Lung (tissue), 17 donors: ENCODE measurements at places on chromosomes 11 and 22.

DNA sequence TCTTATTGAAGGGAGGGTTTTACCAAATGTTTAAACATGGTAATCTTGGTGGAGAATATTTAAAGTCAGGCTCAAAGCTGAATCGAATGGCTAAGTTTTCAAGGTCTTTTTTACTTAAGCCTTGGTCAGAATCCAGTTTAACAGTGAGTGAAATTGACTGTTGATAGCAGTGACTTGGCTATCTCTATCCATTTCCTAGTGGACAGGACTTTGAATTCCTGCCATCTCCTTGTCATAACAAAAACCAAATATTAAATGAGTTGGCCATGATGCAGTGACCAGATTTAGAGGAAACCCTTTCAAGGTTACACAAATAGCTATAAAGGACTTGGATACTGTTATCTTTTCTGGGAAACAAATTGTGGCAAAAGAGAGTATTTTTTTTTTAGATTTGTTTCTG, 92.0 kb downstream of the JRKL start:
- H3K27ac ChIP-seq: no peak overlapping the region
- H3K27me3 ChIP-seq: no peaks in the 10 kb centered on the region

- DNase-seq: no peak
- H3K4me3 ChIP-seq: no peak overlapping the region
- no peaks in the 10 kb centered on the region for H3K36me3 ChIP-seq
- H3K27me3 ChIP-seq: no peaks in the 10 kb centered on the region
- H3K27ac ChIP-seq: no peak overlapping the region
Measured at GRCh38 chr22:30370641-30371230, 13.9 kb downstream of the CCDC157 start.

DNA sequence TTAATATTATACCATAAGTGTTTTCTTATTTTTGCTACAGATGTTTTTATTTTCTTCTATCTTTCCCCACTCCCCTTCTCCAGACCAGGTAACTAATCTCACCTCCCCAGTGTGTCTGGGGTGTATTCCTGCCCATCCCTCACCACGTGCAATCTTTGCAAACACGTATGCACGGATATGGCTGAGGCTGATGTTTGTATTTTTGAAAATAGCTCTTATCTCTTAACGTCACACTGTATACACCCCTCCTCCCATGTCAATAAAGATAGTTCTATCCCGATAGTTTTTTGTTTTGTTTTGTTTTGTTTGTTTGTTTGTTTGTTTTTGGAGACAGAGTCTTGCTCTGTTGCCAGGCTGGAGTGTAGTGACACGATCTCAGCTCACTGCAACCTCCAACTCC, 127.5 kb downstream of the FBXO7 start:
- no peak overlapping the region for H3K27ac ChIP-seq
- no peaks in the 10 kb centered on the region for H3K36me3 ChIP-seq
- no peak overlapping the region for H3K4me3 ChIP-seq
- no peaks in the 10 kb centered on the region for H3K4me1 ChIP-seq

- peaks cover 6% of the 10 kb centered on the region for H3K36me3 ChIP-seq
- DNase-seq: peak; percentile 69
- H3K27ac ChIP-seq: peak overlapping the region; percentile 88
- no peak overlapping the region for H3K4me3 ChIP-seq
Measured at GRCh38 chr11:128506999-128507611, 80.3 kb downstream of the ETS1 start.

DNA sequence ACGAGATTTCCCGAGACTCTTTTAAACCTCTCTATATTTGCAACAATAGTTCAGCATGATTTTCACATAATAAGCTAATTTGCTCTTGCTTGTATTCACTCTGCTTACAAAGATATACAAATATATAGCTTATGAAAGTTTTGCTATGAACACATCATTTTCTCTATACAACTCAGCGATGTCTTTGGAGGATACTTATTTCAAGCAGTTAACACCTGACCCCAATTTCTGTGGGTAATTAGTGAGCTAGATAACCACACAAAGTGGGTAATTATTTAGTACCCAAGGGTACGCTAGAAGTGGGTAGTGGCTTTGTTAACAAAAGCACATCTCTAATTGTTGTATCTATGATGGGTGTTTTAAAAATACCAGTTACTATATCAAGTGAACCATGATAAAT, 12.3 kb downstream of the BLID start:
- H3K36me3 ChIP-seq: no peaks in the 10 kb centered on the region
- H3K27me3 ChIP-seq: peaks cover 8% of the 10 kb centered on the region
- no peak overlapping the region for H3K27ac ChIP-seq
- DNase-seq: no peak

GRCh38 chr11:46457021-46457420, 65.4 kb upstream of the CHRM4 start:
- H3K27me3 ChIP-seq: no peaks in the 10 kb centered on the region
- no peaks in the 10 kb centered on the region for H3K4me1 ChIP-seq
- H3K4me3 ChIP-seq: no peak overlapping the region
- no peak for DNase-seq
- H3K27ac ChIP-seq: no peak overlapping the region

GRCh38 chr11:62839050-62839945, at the start of gene WDR74:
Gene WDR74, minus strand, starts transcription at chr11:62839590. Its CDS starts 20 bp downstream, at chr11:62839570.
- peaks cover 20% of the 10 kb centered on the region for H3K36me3 ChIP-seq
- H3K27me3 ChIP-seq: no peaks in the 10 kb centered on the region
- peak within 1 kb of the TSS; percentile 82 for H3K4me3 ChIP-seq
- DNase-seq: peak; percentile 98

DNA sequence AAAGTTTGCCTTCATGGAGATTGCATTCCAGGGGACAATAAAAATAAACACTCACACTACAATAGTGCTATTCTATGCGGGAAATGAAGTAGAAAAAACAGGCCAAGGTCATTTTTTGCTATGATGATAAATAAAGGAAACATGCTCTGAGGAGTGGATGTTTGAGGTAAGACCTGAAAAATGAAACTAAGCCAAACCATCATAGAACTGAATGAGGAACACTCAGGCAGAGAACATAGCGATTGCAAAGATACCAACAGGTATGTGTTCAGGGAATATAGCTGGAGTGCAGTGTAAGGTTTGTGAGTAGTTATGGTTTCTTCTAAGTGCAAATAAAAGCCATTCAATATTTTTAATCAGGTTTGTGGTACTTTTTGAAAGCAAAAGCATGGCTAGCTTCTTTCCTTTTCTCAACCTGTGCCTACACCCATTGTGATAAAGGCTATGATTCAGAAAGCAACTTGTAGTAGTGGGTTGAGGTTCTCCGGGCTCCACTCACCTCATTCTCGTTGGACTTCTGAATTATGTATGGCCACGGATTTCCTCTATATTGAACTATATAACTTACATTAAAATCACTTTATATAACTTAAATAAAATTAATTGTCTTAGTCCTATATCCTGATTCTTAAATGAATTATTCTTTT, 278.2 kb upstream of the CHORDC1 start:
- no peaks in the 10 kb centered on the region for H3K36me3 ChIP-seq
- no peaks in the 10 kb centered on the region for H3K27me3 ChIP-seq
- H3K27ac ChIP-seq: no peak overlapping the region

DNA sequence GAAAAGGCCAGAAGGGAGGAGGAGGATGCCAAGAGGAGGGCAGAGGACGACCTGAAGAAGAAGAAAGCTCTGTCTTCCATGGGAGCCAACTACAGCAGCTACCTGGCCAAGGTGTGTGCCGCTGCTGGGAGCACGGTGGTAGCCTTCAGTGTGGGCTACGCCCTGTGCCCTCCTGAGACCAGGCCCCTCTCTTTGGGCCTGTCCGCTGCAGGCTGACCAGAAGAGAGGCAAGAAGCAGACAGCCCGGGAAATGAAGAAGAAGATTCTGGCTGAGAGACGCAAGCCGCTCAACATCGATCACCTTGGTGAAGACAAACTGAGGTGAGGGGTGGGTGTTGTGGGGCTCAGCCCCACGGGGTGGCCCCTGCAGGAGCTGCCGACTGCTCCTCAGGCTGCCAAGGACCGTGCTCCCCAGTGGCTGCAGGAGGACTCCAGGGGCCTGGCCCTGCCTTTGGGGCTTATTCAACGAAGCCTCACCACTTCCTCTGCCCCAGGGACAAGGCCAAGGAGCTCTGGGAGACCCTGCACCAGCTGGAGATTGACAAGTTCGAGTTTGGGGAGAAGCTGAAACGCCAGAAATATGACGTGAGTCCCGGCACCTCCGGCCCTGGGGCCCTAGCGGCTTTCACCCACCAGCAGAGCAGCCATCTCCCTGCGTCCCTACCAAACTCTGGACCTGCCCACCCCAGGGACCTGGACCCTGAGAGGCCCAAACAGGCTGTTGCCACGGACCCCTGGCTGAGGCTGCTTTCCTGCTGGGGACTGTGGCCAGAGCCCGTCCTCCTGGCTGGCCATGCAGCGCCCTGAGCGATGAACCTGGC, 12.6 kb upstream of the MRPL23 start:
- H3K4me1 ChIP-seq: no peaks in the 10 kb centered on the region
- no peak overlapping the region for H3K27ac ChIP-seq
- H3K27me3 ChIP-seq: no peaks in the 10 kb centered on the region
- no peak overlapping the region for H3K4me3 ChIP-seq
- H3K36me3 ChIP-seq: no peaks in the 10 kb centered on the region
- DNase-seq: no peak

DNA sequence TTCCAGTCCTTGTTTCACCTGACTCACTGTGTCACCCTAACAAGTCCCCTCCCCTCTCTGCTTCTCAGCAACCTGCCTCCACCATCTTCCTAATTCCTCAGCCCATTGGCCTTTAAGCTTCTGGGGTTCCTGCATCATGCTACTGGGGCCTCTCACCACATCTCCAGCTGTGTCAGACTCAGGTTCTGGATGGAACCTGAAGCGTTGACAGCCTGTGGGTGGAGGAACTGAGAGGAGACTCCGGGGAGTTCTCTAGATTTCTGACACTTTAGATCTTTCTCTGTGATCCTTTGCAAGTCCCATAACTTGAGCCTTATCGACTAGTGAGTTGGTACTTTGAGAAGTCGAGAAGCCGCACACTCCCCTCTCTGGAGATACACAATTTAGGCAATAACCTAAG, 11.6 kb upstream of the SLC5A1 start:
- H3K4me3 ChIP-seq: no peak overlapping the region
- H3K36me3 ChIP-seq: no peaks in the 10 kb centered on the region
- H3K27me3 ChIP-seq: no peaks in the 10 kb centered on the region
- H3K4me1 ChIP-seq: no peaks in the 10 kb centered on the region

GRCh38 chr11:116691771-116692177, 81.0 kb downstream of the BUD13 start:
- H3K4me3 ChIP-seq: no peak overlapping the region
- H3K36me3 ChIP-seq: no peaks in the 10 kb centered on the region
- peak; percentile 33 for DNase-seq
- no peaks in the 10 kb centered on the region for H3K4me1 ChIP-seq
- H3K27ac ChIP-seq: no peak overlapping the region

- no peak overlapping the region for H3K27ac ChIP-seq
- DNase-seq: no peak
- peaks cover 3% of the 10 kb centered on the region for H3K27me3 ChIP-seq
- H3K36me3 ChIP-seq: no peaks in the 10 kb centered on the region
Measured at GRCh38 chr11:18173225-18173866, 709 bp downstream of the MRGPRX4 start.
